ENCODE measurements at places on chromosomes 2 and 18.

- DNase-seq: no peak
These were observed 639.6 kb downstream of the IRS1 start for GRCh38 chr2:226159875-226160479.

DNA sequence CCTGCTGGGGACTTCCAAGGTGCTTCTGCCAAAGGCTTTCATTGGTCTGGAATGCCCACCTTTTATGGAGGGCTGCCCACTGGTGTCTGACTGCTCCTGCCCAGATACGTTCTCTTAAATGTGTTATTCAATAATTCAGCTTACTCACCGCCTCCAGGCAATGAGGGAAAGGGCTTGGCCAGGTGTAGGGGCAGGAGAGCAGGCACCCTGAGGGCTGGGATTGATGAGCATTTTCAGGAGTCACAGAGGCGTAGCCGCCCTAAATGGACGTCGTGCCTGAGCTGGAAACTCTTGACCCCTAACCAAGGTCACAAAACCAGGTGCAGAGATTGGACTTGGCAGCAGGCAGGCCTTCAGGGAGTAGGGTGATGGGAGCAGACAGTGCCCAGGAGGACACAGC lies 26.8 kb downstream of the MAL start:
- no peak for DNase-seq

DNA sequence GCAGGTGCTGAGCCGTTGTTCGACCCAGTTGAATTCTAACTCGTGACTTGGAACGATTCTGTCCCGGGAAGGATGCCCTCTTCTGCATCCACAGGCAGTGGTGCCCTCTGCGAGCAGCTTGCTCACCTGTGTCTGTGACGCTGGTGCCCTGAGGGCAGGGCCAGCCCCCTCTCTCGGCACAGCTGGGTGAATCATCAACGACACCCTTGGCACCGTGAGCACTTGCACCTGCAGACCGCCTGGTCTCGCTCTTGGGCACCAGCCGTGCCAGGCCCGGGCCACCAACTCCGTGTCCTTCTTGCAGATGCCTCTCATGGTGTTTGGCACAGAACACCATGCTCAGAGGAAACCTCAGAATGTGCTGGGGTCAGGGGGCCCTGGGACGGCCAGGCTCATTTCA lies 75.0 kb downstream of the SLC66A2 start:
- no peak for DNase-seq

DNA sequence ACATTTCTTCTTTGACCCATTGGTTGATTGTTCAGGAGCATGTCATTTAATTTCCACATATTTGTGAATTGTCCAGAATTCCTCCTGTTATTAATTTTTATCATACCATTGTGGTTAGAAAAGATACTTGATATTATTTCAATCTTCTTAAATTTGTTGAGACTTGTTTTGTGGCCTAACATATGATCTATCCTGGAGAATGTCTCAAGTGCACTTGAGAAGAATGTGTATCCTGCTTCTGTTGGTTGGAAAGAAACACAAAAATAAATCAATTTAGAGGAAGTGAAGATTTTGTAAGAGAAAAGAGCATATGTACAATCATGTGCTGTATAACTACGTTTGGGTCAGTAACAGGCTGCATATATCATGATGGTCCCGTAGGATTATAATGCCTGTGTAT lies 118.6 kb upstream of the CDC42EP3 start:
- DNase-seq: no peak

Measured in pons (tissue), 1 donor.